NCI-H1436 treated with DMSO at 0.1 percent for 48 hours (cell line): ENCODE measurements at places on chromosomes 13 and 19.

DNA sequence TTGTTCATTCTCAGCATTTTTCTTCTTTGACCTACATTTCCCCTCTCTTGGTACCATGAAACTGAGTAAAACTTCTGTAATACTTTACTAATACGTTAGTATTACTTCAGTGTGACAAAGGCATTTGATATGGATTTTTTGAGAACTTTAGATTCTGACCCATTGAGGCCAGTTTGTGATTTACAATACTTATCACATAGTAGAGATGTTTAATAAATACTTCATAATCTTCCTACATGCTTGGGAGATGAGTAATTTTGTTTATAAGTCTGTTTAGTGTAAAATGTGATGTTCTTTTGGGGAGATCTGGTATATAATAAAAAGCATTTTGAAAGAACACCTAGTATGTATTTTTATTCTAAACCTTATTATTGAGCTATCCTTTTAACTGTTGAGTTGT is 29.7 kb downstream of the GTF2F2 start:
- DNase-seq: no peak

- no peak for DNase-seq
Measured at GRCh38 chr13:60369242-60369641, 27.8 kb upstream of the TDRD3 start.

DNA sequence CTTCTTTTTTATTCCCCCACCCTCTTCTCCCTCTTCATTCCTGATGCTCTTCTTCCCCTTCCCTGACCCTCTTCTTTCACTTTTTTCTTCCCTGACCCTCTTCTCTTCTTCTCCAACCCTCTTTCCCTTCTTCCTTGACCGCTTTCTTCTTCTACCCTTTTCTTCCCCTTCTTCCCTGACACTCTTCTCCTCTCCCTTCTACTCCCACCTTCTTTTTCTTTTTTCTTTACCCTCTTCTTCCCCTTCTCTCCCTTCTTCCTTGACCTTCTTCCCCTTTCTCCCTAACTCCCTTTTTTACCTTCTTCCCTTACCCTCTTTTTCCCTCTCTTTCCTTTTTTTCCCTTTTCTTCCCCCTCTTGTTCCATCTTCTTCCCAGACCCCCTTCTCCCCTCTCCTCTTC is 931.3 kb downstream of the UQCRFS1 start:
- DNase-seq: no peak

DNA sequence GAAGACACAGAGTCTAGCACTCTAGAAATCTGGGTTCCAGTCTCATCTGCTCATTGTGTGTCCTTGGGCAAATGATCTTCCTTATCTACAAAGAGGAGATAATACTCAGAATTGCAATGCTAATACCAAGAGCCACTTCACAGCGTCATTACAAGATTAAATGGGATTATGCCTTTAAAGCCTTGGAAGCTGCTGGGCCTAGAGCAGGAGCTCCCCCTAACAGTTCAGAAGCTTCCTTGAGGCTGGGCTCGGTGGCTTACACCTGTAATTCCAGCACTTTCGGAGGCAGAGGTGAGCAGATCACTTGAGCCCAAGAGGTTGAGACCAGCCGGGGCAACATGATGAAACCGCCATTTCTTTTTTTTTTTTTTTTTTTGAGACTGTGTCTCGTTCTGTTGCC is 27.6 kb downstream of the AP2S1 start:
- no peak for DNase-seq
